NCI-H1436 (cell line): ENCODE measurements at places on chromosomes 1 and 21.
A peak's percentile ranks its signal among the peaks of the same experiment; 100 is the strongest.

DNA sequence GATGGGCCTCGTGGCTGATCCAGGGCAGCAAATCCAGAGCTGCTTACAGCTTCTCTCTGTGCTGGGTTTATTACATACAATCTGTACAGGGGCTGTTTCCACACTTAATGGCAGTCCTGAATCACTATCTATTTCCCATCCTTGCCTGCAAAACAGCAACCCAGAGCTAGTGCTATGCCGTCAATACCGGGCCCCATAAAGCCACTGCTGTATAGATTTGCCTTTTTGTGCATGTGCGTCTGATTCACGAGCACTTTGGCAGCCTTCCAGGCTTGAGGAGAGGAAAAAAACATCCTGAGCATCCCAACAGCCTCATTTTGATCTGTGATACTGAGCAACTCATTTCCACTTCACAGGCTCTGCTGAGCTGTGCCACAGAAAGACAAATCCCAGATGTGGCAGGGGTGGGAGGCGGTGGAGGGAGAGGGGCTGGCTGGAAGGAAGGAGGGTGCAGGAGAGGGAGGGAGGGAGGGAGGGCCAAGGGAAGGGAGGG is 65.2 kb upstream of the TARBP1 start:
- DNase-seq, result peak; percentile 84

DNA sequence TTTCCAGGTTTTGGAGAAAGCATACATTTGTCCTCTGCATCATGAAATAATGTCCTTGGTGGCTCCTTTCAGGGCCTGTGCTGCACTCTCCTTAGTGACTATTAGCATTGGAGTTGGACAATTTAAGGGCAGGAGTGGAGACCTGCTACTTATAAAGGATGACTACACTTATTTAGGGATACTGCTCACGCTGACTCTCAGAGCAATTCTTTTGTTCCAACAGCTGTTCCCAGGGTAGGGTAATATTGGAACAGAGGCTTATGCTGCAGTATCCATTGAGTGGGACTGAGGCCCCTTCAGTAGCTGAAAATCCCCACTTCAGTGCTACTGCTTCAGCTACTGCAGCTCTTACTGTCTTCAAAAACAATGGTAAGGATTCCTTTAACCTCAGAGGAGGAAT is 84.6 kb downstream of the GPR88 start:
- DNase-seq, result no peak

GRCh38 chr1:16162163-16162822 is 6.4 kb upstream of the EPHA2 start:
- DNase-seq, result no peak

DNA sequence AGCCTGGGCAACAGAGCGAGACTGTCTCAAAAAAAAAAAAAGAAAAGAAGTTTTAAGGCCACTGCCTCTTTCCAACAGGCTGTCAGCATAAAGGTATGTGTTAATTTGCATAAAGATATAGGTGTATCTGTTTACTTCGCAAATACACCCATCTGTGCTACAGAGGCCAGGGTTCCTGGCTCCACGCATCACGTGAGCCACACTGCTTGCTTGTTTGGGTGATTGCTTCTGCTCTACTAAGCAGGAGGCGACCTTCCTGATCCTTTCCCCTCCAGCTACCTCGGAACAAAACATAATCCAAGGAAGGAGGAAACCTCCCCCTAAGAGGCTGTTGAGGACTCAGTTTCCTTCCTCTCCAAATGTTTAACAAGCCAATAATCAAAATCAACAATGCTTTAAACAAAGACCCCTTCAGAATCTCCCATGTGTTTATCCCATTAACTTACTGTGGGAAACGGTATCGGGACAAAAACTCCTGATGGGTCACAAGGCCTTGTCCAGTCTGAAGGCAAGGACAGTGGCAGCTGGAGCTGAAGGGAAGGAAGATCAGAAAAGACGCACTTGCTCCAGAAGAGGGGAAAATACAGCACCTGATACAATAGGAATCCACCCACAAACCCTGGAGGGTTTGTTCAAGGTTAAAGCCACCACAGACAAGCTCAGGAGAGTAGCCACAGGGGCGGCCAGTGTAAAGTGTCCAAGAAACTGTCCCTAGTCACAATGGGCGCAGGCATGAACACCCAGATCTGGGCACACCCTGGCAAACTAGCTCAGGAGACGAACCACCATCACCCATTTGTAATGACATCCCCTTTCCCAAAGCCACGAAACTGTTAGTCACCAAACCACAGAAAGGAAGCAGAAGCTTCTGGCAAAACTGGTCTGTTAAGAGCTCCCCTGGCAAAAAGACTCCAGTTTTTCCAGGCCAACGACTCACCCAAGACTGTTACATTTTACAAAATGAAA is 17.2 kb downstream of the CTNNBIP1 start:
- DNase-seq, result no peak

DNA sequence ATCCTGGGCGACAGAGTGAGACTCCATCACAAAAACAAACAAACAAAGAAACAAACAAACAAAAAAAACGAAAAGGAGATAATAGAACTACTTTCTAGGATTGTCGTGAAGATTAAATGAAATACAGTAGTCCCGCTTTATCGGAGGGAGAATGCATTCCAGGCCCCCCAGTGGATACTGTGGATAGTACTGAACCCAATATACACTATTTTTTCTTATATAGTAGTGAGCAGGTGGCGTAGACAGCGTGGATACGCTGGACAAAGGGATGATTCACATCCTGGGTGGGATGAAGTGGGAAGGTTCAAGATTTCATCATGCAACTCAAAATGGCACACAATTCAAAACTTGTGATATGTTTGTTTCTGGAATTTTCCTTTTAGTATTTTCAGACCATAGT is 8.0 kb downstream of the SLC35F3 start:
- DNase-seq, result no peak

DNA sequence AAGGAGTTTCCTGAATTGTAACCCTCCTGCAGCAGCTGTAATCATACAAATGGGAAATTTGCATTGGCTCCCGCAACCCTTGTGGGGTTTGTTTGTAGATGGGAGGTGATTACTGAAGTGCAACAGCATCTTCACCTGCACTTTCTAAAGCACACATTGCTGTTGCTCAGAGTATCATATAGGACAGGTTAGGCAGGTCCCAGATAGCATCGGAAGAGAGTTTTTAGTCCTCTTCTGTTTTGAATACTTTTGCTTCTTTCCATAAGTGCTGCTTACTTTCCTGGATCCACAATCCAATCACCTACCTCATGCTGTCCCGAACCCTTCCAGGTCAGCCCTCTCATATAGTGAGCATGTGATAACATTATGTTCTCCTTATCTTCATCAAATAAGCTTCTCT is 300.4 kb downstream of the PTPRC start:
- no peak for DNase-seq

GRCh38 chr1:213250446-213250845 is 199.4 kb downstream of the RPS6KC1 start:
- DNase-seq, result no peak

DNA sequence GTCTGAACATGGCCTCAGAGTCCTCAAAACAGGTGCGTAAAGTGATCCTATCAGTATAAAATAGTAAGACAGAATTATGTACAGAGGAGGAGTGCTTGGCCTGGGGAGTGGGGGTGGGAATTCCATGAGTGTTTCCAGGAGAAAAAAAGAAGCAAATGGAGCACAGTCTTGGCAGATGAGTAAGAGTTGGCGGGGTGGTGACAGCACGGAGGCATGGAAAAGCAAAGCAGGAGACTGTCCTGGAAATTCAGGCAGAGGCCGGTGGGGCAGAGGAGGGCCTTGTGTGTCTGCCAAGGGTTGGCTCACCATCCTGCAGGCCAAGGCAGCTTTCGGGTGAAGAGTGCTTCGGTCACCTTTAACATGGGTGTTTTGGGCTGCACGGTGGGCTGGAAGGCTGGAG is 63.4 kb downstream of the OPTC start:
- no peak for DNase-seq

GRCh38 chr1:173663159-173663558 is 6.5 kb downstream of the ANKRD45 start:
- DNase-seq, result no peak
